ENCODE measurements at places on chromosomes 1 and 21. TPM values are rescaled to one million over a fixed set of nuclear protein-coding genes. Genes with fewer than 3 reads are reported as not detected.

Gene AQP10
- total RNA-seq: 0.64 TPM

- no peak for DNase-seq
Measured at GRCh38 chr1:234770924-234771540, 161.1 kb upstream of the IRF2BP2 start.

- peak; percentile 72 for DNase-seq
Measured at GRCh38 chr1:112954945-112955772, 837 bp downstream of the SLC16A1 start.

DNA sequence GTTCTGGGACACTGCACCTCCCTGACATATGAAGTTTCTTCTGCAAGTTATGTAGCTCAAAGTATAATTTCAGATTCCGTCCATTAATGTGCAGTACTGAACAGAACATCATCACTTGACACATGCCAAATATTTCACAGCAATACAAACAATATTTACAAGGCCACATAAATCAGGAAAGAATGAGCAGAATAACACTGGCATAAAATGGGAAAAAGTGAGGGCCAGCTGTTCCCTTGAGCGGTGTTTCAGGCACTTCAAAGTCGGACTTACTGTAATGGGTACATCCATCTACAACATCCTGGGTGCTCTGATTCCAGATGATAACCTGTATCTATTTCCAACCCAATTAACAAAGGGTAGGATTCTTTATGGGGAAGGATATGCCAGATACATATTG, 217.4 kb downstream of the APP start:
- DNase-seq: no peak

DNA sequence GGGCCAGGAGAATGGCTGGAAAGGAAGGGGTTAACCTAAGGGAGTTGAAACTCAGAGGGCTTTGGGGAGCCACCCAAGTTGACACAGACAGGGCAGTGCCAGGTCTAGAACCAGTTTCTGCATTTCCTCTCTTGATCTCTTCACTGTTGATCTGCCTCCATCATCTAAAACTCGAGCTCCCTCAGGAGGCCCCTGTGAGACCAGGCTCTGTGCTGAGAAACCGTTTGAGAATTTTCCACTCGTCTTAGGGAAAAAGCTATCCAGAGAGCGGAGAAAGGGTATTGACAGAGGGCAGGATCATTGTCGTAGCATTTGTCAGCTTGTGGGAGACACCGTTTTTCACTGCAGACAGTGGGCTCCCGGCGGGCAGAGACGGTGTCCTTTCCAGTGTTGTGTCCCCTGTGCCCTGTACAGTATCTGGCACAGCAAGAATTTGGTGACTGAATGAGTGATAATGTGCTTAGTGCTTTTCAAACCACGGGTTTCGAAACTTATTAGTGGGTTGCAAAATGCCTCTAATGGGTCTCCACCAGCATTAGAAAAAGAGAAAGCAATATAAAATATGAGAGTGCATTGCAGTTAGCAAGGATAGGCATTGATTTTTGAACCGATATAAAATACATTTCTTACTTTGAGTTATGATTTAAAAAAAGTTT, 31.1 kb downstream of the PROK1 start:
- no peak for DNase-seq

- no peak for DNase-seq
Measured at GRCh38 chr1:27589841-27590426, 14.0 kb downstream of the AHDC1 start.

All from lung (tissue), 17 donors.